ENCODE measurements at places on chromosomes 13 and 19.

DNA sequence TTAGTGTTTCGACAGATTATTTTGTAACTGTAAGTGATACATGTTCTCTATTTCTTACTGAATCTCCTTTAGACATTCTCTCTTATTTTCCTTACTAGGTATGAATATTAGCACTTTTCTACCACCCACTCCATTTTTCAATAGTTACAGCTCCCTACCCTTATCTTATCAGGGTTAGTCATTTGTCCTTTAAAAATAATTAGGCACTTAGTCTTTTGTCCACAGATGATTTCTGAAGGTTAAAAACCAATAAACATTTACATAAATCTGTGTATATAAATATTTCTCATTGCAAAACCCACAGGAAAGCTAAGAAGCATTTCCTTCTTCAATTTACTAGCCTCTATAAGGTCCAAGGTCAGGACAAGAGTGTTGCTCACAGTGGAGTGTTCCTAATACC, 624.1 kb upstream of the MIR17HG start:
- DNase-seq, result no peak

DNA sequence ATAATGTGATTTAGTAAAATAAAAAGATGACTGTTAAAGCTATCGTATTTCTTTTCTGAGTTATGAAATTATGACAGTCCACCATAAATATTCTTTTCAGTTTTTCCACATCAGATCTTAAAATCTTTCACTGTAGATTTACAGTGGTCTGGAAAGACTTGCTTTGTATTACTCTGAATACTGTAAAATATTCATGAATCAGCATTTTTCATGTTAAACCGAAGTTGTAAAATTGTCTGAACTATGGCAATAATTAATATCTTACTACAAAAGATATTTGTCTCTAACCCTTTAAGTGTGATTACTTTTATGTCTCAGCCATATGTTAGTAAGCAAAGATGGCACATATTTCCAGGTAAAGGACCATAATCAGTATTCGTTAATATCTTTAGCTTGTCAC, 1397.2 kb upstream of the PCDH9 start:
- no peak for DNase-seq

GRCh38 chr13:29593605-29594297, 1.7 kb downstream of the SLC7A1 start:
- no peak for DNase-seq

DNA sequence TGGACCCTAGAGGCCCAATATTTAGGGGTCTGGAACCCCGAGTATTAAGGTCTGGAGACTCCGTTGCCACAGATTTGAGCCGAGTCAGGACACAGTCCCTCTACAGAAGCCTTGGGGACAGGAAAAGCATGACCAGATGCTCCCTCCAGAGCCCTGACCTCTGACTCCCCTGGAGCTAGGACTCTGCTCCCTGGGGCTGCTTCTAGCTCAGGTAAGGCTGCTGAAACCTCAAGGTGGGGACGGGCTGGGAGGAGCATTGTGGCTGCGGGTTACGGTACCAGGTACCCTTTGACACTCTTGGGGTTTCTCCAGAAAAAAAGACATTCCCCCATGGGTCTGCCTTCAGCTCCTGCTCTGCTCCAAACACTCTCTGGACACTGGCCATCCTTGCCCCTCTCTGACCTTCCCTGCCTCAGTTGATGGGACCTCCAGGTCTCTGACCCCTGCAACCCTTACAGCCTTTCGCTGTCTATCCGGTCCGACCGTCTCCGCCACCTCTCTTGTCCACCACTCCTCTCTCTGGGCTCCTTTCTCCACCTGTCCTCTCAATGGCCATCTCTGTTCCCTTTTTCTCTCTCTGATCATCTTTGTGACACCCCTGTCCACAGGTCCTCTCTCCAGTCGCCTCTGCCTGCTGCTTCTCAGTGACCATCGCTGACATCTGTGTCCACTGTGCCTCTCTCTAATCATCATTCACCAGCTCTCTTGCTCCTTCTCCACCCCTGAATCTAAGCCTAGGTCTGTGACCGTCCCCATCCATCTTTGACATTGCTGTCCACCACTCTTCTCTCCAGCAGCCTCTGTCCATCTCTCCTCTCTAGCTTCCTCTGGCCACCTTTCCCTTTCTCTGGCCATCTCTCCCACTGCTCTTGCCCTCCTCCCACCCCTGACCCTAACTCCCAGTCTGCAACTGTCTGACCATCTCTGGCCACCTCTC, 1.4 kb downstream of the LRFN3 start:
- no peak for DNase-seq

DNA sequence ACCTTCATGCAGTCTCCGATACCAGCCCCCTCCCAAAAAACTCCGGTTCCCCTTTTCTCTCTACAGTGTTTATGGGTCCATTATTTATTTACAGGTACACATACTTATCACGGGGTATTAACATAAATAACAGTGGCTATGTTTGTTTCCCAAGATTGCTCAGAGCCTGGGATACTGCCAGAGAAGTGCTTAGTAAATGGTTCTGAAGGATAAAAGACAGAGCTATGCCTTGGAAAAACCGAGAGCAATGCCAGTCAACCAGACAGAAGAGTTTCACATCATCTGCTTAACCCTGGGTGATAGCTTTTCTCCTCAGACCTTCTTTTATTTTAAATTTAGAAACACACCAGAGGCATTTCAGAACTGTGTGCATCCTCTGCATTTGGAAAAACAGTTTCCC, 61.3 kb downstream of the NUFIP1 start:
- DNase-seq, result no peak

DNA sequence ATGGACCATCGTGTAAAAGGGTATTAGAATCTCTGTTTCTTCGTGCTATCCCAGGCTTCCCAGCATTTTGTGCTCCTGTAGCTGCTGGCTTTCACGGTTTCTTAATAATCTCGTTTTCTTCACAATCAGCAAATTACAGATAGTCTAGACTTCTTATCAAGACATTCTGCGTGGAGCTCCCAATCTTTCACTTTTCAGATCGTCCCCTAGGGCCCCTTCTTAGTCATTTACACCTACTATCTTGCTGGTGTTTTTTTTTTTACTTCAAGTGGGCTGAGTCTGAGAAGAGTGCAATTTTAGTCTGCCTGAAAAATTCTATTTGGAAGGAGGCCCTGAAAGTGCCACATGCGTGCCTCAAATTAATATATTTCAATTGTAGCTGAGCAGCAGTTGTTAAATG, 275.1 kb downstream of the SHISA2 start:
- DNase-seq, result no peak

- DNase-seq, result peak; percentile 20
These were observed 1.4 kb downstream of the ING1 start for GRCh38 chr13:110714797-110715394.

DNA sequence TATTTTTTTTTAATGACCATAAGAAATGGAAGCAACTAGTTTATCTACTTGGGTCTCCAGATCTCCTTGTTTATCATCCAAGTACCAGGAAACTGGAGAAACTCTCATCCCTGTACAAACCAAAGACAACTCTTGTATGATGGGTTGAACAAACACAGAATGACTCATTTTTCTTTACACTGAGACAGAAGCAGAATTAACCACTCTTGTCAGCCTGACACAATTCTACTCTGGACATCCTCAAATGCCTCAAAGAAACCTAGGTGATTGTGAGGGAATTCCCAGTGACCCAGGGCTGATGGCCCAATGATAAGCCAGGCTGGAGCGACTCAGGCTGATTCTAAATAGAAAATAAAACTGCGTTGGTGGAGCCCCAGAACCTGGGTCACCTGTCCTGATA, 151.5 kb downstream of the ZNF737 start:
- DNase-seq, result no peak

DNA sequence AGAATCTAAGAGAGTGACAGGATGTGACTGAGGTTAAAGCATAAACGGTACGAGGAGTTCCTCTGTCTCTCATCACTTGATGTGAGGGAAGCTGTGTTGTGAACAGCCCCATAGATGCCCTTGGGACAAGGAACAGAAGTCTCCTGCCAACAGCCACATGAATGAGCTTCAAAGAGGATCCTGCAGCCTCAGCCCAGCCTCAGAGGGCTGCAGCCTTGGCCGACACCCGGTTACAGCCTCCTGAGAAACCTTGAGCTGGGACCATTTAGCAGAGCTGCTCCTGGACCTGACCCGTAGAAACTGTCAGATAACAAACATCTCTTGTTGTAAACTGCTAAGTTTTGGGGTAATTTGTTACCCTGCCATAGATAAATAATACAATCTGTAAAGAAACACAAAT, 54.2 kb downstream of the CCNE1 start:
- no peak for DNase-seq

GRCh38 chr13:93345770-93346169, 119.2 kb downstream of the GPC6 start:
- DNase-seq, result no peak

DNA sequence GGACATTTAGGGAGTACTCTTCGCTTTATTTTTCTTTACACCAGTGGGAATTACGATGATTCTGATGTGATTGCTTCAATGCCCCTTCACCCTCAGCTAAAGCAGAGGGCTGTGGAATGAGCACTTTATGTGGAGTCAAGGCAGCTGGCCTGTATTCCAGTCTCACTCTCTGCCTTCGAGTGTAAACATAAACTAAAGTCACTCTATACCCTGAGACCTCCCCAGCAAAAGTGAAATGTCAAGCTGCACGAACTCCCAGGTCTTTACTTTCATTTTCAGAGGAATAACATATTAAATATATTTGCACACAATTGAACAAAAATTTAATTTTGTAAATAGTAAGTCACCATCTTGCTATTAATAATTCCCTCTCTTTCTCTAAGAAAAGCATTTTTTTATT, 557.1 kb downstream of the DACH1 start:
- DNase-seq, result no peak

GRCh38 chr19:43309466-43309865, 40.1 kb upstream of the PSG9 start:
- DNase-seq, result no peak

DNA sequence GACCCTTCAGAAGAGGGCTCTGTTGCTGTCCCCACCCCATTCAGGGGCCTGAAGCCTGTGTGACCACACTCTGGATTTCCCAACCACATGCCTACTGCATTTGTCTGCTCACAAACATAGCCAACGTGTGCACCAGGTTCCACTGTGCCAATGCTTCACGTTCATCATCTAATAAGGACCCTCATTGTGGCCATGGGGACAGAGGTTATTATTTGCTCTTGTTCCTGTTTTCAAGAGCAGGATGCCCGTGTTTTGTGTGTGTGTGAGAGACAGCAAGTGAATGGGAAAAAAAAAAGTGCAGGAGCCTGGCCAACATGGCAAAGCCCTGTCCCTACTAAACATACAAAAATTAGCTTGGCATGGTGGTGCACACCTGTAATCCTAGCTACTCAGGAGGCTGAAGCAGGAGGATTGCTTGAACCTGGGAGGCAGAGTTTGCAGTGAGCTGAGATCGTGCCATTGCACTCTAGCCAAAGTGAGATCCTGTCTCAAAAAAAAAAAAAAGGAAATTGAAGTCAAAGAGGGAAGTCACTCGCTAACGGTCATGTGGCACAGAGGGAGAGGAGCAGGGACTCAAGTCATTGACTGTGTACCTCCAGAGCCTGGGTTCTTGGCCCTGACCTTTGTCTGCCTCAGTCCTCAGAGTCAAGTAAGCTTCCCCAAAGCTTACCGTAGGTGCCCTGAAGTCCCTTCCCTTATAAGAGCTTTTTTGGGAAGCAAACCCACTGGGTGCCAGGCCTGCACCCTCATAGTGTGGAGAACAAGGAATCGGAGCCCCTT, 6.9 kb downstream of the B3GNT8 start:
- no peak for DNase-seq

- no peak for DNase-seq
These were observed 871 bp downstream of the NCR1 start for GRCh38 chr19:54906819-54907218.

- no peak for DNase-seq
These were observed 122.2 kb downstream of the KL start for GRCh38 chr13:33138441-33138840.

DNA sequence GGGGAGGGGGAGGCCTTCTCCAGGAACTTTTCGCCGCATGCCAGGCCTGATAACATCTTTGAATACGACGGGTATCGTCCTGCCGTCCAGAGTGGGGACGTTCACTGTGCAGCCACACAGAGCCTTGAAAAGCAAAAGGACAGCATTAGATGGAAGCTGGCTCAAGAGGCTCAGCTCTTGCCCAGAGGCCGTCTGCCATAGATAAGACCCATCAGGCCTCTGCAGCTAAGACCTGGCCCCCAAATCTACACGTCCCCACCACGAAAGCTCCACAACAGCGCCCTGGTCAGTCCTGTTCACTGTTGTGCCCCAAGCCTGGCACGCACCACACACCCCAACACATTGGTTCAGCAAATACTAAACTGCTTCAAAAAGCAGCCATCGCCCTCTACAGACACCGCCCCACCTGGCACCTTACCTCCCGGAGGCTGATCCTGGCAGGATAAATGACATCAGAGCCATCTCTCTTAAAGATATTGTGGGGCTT, 2.1 kb downstream of the DNAJB1 start:
- no peak for DNase-seq

DNA sequence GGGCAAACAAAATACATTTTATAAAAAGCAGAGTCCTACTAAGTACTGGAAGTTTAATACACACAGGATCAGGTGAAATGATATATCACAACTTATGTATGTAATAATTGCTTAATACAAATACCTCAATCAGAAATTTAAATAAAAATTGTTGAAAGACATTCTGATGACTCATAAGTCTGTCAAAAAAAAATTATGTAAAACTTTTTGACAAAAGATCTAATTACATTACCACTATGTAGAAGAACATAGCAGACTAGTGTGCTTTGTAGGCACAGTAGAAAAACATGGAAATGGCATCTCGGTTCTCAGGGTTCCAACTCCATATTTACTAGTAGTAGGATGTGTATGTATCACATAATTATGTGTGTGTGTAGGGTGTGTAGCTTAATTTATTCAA, 156.2 kb downstream of the DNAJC3 start:
- DNase-seq, result no peak

- DNase-seq, result no peak
These were observed 29.6 kb downstream of the PPP5C start for GRCh38 chr19:46376241-46377153.

DNA sequence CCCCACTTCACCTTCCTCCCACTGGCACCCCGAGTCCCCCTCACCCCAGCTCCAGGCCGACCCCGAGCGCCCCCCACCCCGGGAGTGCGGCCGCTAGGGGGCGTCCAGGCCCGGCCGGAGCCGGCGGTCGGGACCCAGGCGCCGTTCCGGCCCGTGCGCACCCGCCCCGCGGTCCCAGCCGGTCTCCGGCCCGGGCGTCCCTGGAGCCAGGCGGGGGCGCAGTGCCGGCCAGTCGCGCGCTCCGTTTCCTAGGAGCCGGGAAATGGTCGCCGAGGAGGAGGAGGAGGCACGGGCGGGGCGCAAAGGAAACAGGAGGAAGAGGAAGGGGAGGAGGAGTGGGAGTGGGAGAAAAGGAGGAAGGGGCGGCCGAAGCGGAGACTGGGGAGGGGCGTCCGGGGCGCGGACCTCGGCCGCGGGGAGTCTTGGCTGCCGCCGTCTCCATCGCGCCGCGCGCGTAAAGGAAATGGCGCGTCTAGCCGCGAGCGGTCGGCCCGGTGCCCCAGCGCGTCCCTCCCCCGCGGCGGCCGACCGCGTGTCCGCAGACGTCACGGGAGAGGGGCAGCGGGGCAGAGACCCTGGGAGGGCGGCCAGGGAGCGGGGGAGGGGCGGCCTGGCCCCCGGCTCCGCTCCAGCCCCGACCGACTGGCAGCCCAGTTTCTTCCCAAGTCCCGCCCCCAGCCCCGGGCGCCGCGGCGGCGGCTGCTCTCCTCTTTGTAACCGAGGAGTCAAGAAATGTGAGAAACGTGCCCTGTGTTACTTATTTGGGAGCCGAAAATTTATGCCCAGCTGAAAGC, 1.1 kb upstream of the KCTD15 start:
- DNase-seq, result peak; percentile 45

GRCh38 chr13:90070837-90071525, 1276.5 kb upstream of the MIR17HG start:
- DNase-seq, result no peak

GRCh38 chr19:41944336-41944735, 14.8 kb downstream of the RABAC1 start:
- no peak for DNase-seq

- no peak for DNase-seq
These were observed 46.9 kb downstream of the TPP2 start for GRCh38 chr13:102643656-102644055.

All from kidney glomerular epithelial cell (primary cell).